ENCODE measurements at places on chromosomes 11 and 22.

DNA sequence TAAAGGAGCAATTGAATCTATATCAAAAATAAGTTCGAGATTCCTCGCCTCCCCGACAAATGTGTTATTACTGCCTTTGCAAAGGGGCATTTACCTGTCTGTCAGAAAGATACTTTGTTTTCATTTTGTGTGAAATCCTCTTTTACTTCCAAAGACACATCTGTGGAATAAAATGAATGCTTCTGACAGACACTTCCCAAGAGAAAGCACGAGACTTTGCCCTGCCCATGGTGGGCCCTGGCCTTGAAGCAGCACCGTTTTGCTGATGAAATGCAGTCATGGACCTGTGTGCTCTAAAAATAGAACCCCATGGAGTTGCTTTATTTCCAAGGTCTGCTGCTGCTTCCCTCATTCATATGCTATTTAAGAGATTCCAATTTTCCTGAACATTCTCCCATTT, 85.9 kb upstream of the USP47 start:
- DNase-seq = no peak

- no peak for DNase-seq
These were observed 120.7 kb upstream of the TMEM45B start for GRCh38 chr11:129694966-129695365.

- DNase-seq = peak; percentile 55
These were observed 12.0 kb downstream of the KCNQ1OT1 start for GRCh38 chr11:2687782-2688191.

- DNase-seq = peak; percentile 86
These were observed 3.4 kb downstream of the EMID1 start for GRCh38 chr22:29208879-29209623.

DNA sequence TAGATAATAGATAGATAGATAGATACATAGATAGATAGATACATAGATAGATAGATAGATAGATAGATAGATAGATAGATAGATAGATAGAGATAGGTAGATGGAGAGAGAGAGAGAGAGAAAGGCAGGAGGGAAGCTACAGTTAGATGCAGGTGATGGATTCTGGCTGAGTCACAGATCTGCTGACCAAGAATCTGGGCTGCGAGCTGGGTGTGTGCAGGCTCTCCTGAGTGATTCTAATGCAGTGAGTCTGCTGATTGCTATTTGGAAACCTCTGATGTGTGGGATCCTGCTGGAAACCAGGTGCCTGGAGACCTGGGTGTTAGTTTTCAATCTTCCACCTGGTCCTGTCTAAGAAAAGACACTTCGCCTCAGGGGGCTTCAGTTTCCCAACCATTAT, 1441.8 kb downstream of the TBC1D22A start:
- DNase-seq = no peak

GRCh38 chr11:130214861-130215530, 55.4 kb downstream of the ST14 start:
- no peak for DNase-seq

DNA sequence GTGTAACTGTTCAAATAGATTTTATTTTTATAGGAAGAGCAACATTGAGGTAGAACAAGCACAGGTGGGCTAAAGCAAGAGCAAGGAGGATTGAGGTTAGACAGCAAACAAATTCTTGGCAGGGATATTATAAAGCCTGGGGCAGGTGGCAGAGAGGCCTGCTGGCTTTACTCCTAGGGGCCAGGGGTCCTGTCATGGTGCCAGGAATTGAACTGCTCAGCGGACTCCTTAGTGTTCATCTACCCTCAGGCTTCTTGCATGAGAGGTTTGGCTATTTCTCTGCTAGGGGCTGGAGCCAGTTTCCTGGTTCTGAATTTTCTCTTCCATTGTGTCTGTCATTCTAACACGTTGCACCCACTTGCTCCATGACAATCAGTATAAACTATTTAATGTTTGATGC, 217.2 kb upstream of the NCAM1 start:
- no peak for DNase-seq

DNA sequence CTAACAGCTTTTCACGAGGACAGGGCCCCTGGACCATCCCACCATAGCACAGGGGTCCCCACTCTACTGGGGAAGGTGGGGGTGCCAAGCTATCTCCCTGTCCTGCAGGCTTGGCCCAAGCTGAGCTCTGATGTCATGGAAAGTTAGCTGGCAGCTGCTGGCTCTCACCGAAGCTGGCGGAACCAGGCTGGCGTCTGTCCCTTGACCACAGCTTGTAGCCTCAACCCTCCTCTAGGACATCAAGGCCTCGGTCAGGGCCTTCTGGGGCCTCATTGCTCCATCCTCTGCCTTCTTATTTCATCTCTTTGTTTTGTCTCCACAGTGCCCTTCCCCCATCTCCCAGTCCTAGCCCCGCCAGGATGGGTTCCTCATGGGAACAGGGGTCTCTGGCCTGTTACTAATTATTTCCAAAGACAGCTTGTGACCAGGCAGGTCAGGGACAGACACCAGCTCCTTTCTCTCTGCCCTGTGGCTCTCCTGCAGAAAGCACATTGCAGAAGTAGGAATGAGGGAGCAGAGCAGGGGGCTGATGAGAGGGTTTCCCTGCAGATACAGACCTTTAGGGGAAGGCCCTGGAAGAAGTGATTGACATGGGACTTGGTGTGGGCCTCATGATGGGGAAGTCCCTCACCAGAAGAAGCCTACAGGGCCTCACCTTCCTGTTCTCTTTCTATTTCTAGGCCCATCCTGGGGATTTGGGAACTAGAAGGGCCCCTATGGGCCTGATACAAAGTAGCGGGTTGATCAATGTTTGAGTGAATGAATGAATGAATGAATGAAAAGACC, 97.5 kb upstream of the ALX4 start:
- DNase-seq = no peak

GRCh38 chr11:110433393-110434333, 3.9 kb downstream of the FDX1 start:
- peak; percentile 68 for DNase-seq

GRCh38 chr11:57527056-57527631, 3.4 kb downstream of the TIMM10 start:
- DNase-seq = peak; percentile 76

DNA sequence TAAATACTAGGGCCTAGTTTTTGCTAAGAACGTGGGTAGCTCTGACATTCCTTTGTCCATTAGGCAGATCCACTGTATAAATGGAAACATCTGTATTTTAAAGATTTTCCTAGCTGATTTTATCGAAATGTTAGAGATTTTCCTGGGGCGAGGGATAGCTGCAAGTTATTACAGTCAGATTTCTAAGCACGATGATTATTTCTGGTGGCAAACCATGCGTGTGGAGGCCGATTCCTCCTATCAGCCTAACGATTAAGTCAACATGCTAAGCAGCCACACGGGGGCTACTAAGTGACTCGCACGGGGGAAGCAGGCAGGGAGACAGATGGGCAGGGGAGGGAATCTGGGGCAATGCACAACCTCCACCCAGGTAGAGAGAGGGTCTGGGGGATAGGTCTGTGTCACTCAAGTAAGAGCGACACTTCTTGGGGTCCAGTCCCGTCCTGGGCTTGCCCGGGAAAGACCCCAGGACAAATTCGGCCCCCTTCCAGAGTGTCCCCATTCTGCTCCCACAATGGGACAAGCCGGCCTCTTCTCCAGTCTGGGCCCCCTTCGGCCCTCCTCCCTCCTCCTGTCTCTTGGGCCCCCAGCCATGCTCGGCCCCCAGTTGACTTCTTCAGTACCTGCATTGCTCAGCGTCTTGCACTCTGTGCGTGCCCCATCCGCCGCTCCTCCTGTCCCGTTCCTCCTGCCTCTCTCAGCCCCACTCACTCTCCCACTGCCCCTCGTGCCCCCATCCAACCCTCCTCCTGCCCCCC, 571 bp downstream of the C11orf24 start:
- peak; percentile 85 for DNase-seq

GRCh38 chr22:49271369-49271727, 556.3 kb downstream of the BRD1 start:
- DNase-seq = no peak

DNA sequence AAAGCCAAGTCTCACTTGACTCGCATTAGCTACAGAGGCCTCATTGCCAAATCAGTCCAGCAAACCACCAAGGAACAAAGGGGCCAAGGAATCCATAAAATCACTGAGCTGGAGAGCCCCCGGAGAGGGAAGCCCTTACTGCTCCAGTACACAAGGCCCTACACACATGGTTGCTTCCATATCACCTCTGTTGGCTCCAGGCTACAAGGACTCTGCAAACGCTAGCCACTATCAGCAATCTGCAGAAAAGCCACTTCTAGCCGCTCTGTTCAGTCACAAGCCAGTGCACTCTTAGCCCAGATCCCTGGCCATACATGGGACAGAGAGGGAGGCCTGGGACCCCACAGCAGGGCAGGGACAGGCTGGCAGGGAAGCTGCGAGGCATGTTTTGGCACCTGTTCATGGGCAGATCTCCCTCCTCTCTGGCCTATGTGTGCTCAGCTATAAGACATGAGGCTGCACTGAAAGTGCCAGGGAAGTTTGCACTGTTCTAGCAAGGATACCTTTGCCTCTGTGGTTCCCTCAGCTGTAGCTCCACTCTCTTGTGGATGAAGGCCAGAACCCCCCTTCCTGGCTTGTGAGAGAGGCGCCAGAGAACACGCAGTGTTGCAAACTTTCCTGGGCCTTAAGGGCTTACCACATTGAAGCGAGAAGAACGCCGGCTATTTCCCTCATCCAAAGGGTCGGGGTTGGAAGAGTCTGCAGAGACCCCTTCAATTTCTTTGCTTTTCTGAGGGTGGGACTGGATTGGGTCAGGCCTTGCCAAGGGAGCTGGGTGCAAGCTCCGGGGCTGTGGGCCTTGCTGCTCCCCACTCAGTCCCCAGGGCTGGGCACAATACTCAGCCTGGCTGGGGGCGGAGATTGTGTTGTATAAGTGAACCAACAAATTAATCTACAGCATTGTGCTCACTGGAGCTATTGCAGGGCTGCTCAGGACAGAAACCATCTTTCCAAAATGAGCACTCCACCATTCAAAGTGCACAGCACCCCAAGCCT, 108.7 kb upstream of the PITPNB start:
- DNase-seq = peak; percentile 59
